CD4-positive, alpha-beta memory T cell (primary cell): ENCODE measurements at places on chromosomes 7 and 10. TPM values are rescaled to one million over a fixed set of nuclear protein-coding genes. Genes with fewer than 3 reads are reported as not detected.

Gene BMPER
- not detected for total RNA-seq

DNA sequence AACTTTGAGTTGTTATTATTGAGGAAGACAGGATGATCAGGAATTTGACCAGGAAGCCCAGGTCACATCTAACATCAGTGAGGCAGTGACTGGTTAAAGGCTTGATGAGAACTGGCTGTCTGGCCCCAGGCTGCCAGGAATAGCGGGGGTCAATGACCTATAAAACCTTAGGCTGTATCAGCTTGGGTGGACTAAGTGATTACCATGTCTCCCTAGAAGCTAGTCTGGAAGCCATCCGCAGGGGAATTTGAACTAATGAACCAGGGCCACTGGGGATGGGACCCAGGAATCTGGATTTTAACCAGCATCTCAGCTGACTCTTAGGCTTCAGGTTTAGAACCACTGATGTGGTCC, 56.6 kb downstream of the BPGM start:
- no peaks in the 10 kb centered on the region for H3K4me1 ChIP-seq
- no peak for DNase-seq
- H3K27me3 ChIP-seq, result no peaks in the 10 kb centered on the region
- no peak overlapping the region for H3K4me3 ChIP-seq

- no peak overlapping the region for H3K4me3 ChIP-seq
- no peak overlapping the region for H3K27ac ChIP-seq
- peaks cover 7% of the 10 kb centered on the region for H3K36me3 ChIP-seq
- no peak for DNase-seq
Observed at GRCh38 chr10:86922553-86922961, 34.9 kb downstream of the MMRN2 start.

DNA sequence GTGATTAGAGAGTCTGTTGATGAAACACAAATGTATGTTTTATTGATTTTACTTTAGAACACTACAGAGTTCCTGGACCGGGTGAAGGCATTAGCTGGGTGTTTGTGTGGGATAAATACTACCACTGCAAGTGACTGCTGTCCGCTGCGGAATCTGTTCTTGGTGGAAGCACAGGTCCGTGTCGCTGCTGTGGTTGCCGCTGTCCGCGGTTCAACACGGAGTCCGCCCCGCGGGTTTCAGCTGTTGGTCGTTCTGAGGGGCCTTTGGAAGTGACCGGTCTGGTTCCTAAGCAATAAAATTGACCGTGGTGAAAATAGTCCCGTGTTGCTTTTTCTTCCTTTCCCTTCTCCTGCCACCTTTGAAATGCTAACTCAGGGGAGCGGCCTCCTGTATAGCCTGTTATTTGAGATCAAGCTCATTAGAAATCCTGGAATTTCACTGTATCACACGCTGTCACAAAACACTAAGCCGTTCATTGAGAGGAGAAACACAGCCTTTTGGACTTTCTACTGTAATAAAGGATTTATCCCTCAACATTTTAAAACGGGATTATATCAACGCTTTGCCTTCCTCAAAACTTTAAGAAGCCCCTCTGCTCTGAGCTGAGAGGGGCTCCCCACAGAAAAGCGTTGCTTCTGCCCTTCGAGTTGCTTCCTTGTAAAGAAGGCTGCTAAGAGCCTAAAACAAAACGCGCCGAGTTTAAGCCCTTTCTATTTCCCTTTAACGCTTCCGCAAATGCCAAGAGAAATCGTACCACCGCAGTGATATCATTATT, 2.6 kb downstream of the NKX6-2 start:
- H3K27ac ChIP-seq, result no peak overlapping the region
- no peak overlapping the region for H3K4me3 ChIP-seq
- no peaks in the 10 kb centered on the region for H3K4me1 ChIP-seq
- H3K27me3 ChIP-seq, result no peaks in the 10 kb centered on the region
- no peak for DNase-seq

DNA sequence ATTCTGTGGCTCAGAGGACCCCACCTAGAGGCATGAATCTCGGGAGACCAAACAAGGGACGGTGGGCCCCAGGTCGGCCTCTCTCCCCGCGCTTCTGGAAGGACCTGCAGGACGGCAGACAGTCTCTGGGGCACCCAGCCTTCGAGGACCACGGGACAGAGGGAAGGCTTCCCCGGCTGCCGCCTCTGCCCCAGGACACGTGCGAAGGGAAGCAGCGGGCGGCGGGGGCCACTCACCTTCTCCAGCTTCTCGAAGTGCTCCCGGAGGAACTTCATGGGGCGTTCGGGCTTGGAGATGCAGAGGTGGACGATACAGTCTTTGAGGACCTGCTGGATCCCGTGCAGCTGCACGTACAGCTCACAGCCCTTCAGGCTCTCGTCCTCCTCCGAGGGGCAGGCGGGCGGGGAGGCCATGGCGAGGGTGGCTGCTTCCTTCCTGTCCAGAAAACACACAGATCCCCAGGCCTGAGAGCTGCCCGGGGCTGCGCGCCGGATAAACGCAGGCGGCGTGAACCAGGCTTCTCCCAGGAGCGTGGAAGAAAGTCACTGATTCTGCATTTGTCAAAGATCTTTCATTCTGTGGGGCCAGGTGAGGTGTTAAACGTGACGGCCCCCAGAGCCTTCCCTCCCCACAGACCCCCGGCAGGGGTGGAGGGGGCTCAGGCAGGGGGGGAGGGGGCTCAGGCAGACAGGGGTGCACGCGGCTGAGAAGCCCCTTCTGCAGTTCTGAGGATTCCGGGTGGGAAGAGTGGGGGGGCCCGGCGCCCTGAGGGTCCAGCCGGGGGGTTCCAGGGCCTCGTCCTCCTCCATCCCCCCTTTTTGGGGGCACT, 15.2 kb upstream of the DNAAF5 start:
- no peak overlapping the region for H3K27ac ChIP-seq
- no peaks in the 10 kb centered on the region for H3K27me3 ChIP-seq
- no peaks in the 10 kb centered on the region for H3K36me3 ChIP-seq

DNA sequence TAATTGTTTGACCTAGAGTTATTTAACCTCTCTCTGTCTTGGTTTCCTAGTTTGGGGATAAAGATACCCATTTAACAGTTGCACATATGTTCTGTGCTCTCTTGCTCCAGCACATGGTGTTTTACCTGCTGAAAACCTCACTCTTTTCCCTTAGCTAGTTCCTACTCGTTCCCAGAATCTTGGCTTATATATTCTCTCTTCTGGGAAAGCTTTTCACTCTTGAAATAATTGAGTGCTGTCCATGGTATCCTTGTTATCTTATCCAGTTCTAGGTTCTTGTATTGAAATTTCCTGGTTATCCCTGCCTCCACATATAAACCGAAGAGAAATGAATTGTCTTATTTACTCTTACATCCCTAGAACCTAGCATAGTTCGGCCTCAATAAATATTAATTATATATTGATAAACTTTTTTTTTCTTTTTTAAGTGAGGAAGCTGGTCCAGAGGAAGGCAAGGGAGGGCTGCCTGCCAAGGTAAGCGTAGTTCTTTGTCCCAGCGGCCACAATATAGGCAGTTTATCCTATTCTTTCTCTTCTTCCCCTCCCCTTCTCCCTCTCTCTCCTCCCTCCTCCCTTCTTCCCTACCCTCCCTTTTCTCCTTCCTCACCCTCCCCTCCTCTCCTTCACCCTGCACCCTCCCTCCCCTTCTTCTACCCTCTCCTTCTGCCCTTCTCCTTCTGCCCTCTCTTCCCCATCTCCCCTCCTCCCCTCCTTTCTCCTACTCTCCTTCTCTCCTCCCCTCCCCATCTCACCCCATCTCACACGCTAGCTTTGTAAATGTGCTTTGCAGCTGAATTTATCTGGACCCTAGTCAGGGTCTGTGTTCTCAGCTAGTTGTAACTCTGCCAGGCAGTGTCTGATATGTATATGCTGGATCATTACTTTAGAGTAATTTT, 7.9 kb downstream of the WEE2 start:
- H3K36me3 ChIP-seq, result no peaks in the 10 kb centered on the region
- H3K27ac ChIP-seq, result no peak overlapping the region
- no peaks in the 10 kb centered on the region for H3K27me3 ChIP-seq
- H3K4me3 ChIP-seq, result no peak overlapping the region
- no peaks in the 10 kb centered on the region for H3K4me1 ChIP-seq

Gene TAS2R41
- 0.73 TPM for total RNA-seq

- no peak overlapping the region for H3K27ac ChIP-seq
- no peak for DNase-seq
- no peaks in the 10 kb centered on the region for H3K4me1 ChIP-seq
- H3K36me3 ChIP-seq, result no peaks in the 10 kb centered on the region
Observed at GRCh38 chr10:95319239-95319638, 28.4 kb upstream of the PDLIM1 start.

Gene CLIP2
- 5.7 TPM for total RNA-seq

Gene ARMS2
- not detected for total RNA-seq

DNA sequence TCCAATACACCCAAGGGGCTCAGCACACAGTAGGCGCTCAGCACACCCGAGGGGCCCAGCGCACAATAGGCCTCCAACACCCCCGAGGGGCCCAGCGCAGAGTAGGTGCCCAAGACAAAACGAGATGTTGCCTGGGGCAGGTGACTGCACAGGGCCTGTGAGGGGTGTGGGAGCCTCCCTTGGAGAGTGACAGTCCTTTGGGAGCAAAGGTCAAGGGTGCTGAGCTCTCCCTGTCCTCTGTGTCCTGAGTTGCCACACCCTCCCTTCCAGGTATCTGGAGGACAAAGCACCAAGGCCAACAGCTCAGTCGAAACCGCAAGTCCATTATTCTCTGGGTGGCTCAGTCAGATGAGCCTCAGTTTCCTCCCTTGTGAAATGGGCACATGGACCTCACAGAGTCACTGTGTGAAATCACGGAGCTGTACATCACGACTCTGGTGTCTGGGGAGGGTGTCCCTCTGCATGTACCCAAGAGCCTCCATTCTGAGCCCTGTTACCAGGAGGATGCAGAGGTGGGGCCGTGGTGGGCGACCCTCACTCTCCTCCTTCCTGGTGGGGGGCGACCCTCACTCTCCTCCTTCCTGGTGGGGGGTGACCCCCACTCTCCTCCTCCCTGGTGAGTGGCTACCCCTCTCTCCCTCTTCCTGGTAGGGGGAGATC, 81.3 kb downstream of the FOXL3 start:
- no peaks in the 10 kb centered on the region for H3K27me3 ChIP-seq
- H3K4me3 ChIP-seq, result no peak overlapping the region
- H3K27ac ChIP-seq, result no peak overlapping the region
- H3K36me3 ChIP-seq, result no peaks in the 10 kb centered on the region
- no peak for DNase-seq

DNA sequence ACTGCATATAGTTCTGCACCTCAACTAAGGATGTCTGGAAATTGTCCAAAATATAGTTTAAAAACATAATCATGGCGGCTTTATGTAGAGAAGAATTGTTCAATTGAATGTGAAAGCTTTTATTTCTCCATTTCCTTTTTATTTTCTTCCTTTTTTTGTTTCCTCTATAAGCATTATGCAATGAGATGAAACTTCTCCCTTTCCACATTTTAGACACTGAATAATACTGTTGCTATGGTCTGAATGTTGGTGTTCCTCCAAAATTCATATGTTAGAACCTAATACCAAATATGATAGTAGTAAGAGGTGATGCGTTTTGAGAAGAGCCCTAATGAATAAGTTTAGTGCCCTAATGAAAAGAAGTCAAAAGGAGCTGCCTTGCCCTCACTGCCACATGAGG, 175.0 kb downstream of the RNLS start:
- no peaks in the 10 kb centered on the region for H3K36me3 ChIP-seq
- H3K4me3 ChIP-seq, result no peak overlapping the region
- H3K27me3 ChIP-seq, result no peaks in the 10 kb centered on the region
- H3K4me1 ChIP-seq, result no peaks in the 10 kb centered on the region
- H3K27ac ChIP-seq, result no peak overlapping the region
- no peak for DNase-seq

- no peak overlapping the region for H3K4me3 ChIP-seq
- no peak for DNase-seq
- H3K4me1 ChIP-seq, result no peaks in the 10 kb centered on the region
- no peaks in the 10 kb centered on the region for H3K27me3 ChIP-seq
- H3K36me3 ChIP-seq, result no peaks in the 10 kb centered on the region
- H3K27ac ChIP-seq, result no peak overlapping the region
Observed at GRCh38 chr10:3714531-3714930, 70.5 kb downstream of the KLF6 start.

Gene HMX3
- not detected for total RNA-seq

GRCh38 chr7:36131026-36131425, 22.0 kb upstream of the EEPD1 start:
- H3K4me3 ChIP-seq, result no peak overlapping the region
- H3K27me3 ChIP-seq, result no peaks in the 10 kb centered on the region
- H3K4me1 ChIP-seq, result peaks cover 5% of the 10 kb centered on the region
- H3K27ac ChIP-seq, result no peak overlapping the region
- no peak for DNase-seq

Gene GIMAP6
- 173 TPM for total RNA-seq

Gene PNLIPRP1
- not detected for total RNA-seq

Gene LRRC4
- not detected for total RNA-seq

DNA sequence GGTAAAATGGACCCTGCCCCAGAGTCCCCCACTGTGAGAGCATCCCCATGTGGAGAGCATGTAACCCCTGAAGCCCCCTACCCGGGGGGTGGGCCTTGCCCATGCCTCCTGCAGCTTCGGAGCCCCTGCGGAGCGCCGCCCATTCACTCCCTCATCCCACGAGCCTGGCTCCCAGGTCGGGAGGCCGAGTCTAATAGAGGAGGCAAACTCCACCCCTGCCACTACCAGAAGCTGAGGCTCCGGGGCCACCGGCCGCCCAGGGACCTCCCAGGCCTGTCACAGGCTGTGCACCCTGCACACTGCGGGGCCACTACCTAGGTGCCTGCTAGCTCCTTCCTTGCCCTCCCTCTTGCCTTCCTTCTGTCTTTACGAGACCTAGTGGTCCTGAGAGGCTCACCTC, 17.4 kb downstream of the WDR86 start:
- H3K27me3 ChIP-seq, result no peaks in the 10 kb centered on the region
- H3K4me3 ChIP-seq, result no peak overlapping the region
- no peaks in the 10 kb centered on the region for H3K36me3 ChIP-seq
- DNase-seq, result no peak
- peaks cover 6% of the 10 kb centered on the region for H3K4me1 ChIP-seq
- no peak overlapping the region for H3K27ac ChIP-seq

DNA sequence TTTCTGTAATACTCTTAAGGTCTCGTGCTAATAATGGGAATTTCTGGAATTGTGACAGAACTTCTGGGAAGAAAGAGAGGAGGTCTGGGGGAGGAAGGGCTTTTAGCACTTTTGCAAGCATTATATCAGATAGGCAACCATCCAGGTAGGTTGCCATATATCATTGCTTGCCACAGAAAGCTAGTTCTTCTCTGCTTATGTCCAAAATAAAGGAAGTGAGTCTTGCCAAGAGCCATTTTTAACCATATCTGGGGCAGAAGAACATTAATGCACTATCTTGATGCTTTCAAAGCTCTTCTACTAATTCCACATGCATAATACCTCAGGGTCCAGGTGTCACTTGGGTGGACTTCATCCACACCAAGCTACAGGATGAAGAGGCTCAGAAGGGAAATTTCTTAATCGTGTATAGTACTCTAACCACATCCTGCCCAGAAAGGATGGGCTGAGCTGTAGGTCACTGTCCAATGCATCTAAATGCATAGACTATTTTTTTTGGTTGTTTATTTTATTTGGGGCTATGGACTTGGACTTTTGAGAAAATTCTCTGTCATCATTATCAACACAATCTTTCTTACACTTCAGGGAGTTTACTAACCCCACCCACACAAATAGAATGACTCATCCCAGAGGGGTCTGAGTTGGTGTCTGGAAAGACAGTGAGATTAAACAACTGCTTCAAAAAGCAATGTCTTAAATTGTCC, 68.9 kb upstream of the ADO start:
- H3K4me1 ChIP-seq, result peaks cover 47% of the 10 kb centered on the region
- no peak overlapping the region for H3K27ac ChIP-seq
- DNase-seq, result no peak
- H3K4me3 ChIP-seq, result no peak overlapping the region
- no peaks in the 10 kb centered on the region for H3K27me3 ChIP-seq
- H3K36me3 ChIP-seq, result no peaks in the 10 kb centered on the region
